ENCODE measurements at places on chromosomes 2 and 18.

DNA sequence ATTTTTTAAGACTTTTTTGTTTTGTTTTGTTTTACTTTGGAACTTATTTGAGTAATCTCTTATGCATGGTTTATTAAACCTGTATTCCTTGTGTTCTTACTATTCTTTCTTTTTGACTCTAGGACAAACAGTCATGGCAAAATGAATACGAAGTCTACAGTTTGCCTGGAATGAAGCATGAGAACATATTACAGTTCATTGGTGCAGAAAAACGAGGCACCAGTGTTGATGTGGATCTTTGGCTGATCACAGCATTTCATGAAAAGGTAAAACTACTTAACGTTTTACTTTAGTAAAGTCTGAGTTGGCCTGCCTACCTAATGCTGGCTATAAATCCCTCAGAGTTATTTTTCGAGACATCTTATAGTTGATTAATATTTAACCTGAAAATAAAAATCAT is 72.3 kb downstream of the ACVR2A start:
- no peak for DNase-seq

- DNase-seq = no peak
Observed at GRCh38 chr2:121875585-121876185, 120.2 kb downstream of the TSN start.

- DNase-seq = no peak
Observed at GRCh38 chr2:23359631-23360567, 25.1 kb upstream of the KLHL29 start.

DNA sequence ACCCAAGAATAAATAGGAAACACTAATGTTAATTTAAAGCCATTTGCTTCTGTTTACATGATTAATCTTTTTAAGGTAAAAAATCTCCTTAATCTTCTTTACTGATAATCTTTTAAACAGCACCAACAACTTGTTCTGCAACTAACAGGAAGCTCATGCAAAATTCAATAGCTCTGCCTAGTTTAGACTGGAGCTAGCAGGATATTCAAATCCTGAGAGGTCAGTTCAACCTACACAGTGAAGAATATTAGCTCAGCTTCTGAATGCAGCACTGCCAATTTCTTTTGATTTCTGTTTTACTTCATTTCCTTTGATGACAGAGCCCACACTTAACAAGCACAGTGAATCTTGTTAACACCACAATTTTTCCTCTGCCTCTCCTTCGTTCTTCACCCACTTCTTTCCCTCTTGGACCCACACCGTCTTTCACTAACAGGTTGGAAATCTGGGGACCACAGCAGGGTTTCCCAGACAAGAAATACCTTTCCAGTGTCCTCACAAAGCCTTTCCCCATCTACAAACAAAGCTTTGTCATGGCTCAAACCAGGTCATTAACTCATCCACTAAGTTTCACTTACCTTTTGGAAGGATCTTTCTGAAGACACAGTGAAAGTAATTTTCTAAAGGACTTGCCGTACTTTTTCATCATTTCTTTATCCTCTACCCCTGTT is 109.8 kb downstream of the STK39 start:
- DNase-seq = no peak

- DNase-seq = no peak
Observed at GRCh38 chr2:10146366-10147005, 23.9 kb downstream of the RRM2 start.

DNA sequence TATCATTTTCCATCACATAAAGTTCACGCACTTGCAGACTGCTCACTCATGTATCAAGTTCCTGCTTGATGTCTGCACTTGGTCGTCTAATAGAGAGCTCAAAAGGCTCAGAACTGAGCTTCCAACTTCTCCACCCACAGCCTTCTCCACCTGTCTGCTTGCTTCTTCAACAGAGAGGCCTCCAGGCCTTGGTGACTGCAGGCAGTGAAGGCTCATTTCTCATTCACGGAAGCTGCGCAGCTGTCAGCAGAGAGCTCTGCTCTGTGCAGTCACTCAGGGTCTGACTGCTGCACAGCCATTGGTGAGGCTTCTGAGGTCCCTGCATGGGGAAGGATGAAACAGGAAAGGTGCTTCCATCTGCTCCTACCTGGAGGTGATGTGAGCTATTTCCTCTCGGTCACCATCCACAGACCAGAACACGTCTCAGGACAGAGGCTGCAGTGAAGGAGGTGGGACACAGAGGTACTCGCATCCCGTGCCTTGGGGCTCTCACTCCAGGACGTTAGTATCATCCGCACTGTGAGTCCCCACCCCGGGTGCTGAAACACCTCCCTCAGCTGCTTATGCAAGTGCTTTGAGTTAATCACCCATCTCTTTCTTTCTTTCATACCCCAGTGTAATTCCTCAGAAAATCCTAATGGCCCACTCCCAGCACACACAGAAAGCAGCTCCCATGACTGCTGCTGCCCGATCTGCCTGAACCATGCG is 126.2 kb downstream of the TMEM18 start:
- no peak for DNase-seq

GRCh38 chr18:2597639-2598038 is 26.3 kb downstream of the NDC80 start:
- DNase-seq = no peak

DNA sequence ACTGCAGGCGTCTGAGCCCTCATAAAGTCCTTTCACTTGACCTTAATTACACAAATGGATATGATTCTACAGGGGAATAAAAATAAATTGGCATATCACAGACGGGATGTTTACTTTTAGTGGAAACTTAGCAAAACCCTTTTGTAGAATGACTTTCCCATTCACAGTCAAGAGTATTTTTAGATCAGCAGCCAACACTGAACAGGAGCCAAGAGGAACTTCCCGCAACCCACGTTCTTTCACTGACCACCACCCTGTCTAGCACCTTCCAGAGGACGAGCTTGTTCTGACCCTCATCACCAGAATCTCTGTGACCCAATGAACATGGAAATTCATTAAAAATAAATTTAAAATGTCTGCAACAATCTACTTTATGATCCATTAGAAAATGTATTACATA is 119.0 kb upstream of the SNTG2 start:
- no peak for DNase-seq

GRCh38 chr2:142445551-142446072 is 314.8 kb upstream of the LRP1B start:
- peak; percentile 1 for DNase-seq

GRCh38 chr2:152587187-152587947 is 129.9 kb downstream of the PRPF40A start:
- no peak for DNase-seq

- no peak for DNase-seq
Observed at GRCh38 chr2:210558708-210559107, 2.3 kb downstream of the CPS1 start.

DNA sequence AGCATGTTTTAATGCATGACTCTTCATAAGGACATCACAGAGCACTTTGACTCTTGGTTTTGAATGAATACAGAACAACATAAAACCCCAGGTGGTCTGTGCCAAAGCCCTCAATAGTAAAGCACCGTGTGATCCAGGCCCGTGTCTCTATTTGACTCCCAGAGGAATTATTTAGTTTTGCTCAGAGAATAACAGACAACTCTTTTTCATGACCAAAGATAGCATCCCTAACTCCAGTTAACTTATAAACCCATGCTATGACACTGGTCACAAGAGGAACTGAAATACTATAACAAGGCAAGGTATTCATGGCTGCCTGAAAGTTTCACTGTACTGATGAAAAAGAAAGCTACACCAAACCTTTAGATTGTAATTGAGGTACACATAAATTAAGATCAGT is 128.4 kb downstream of the IKZF2 start:
- no peak for DNase-seq
